BE2C (cell line): ENCODE measurements at places on chromosomes 16 and 17.

DNA sequence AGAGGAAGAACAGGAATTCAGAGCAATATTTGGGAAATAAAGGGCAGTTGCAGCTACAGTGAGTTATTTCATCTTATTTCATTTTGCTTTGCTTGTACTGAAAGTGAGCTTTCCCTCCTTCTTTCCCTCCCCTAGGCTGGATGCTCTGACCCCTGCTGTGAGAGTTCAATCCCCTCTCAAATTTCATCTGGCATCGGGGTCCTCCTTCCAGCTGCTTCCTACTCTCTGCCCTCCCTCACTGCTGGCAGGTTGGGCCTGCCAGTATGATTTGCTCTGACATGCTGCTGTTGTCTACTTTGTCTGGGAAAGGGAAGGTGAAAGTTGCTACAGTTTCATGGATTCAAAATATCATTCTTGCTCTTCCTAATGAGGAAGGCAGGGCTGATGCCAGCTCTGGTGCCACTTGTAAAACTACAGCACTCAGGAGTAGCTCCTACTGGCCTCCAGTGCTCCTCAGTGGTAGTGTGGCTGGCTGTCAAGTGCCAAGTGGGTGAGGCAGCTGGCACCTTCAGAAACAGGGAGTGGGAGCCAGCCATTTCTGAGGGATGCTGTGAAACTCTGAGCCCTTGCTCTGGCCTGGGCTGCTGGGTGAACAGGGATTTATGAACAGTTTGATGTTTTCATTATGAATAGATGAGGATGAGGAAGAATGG lies 408.6 kb downstream of the HAPSTR1 start:
- DNase-seq: no peak

- DNase-seq: peak; percentile 63
Measured at GRCh38 chr17:42675348-42675964, 1.3 kb downstream of the PLEKHH3 start.

DNA sequence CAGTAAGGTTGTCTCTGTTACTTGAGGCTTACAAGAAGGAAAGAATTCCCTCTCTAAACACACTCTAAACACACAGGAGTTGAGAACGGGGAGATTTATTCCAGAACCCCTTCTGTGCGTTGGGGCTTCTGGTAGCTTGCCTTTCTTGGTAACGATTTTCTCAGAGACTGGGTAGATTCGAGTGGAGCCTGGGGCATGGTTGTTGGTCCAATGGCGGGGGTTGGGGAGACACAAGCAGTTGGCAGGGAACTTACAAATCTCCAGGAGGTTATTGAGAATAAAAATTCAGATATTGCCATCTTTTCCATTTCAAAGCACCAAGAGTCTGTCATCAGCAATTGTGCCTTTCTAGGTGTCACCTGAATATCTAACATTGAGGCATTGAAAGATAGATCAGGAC lies 251.7 kb downstream of the CDH13 start:
- no peak for DNase-seq

- DNase-seq: no peak
Measured at GRCh38 chr16:31110106-31111034, 2.2 kb downstream of the BCKDK start.

- no peak for DNase-seq
Measured at GRCh38 chr16:84820305-84820684, 510 bp downstream of the CRISPLD2 start.

- DNase-seq: no peak
Measured at GRCh38 chr17:44584443-44584842, 27.2 kb downstream of the FZD2 start.

DNA sequence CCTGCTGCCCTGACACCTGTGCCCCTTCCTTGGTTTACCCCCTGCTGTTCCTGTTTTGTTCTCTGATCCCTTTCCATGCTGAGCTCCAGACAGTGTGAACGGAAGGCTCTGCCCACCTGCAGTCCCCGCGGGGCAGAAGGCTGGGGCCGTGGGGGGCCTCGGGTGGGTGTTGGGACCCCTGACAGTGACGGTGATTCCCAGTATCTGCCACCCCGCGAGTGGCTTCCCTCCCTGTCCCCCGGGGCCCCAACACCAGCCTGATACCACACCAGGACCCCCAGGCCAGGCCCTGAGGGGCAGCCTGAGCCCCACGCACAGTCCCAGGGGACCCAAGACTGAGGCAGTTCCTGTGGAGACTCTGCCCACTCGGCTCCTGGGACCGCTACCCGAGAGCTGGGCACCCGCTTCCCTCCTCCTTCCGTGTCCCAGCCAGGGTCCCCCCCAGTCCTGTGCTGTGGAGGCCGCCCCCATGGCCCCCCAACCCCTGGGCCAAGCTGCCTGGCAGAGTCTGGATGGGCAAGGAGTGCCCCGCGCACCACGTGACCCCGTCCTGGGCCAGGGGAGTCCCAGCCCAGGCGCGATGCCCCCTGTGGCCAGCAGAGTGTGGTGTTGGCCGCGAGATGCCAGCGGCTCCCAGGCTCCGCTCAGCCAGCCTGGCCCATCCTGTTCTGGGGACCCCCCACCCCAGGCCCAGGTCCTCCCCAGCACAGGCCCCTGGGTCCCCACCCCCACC lies 10.0 kb upstream of the C1QTNF8 start:
- peak; percentile 89 for DNase-seq

GRCh38 chr17:3954976-3955672 lies 9.1 kb downstream of the ATP2A3 start:
- DNase-seq: no peak

- no peak for DNase-seq
Measured at GRCh38 chr17:17762744-17763105, 74.1 kb downstream of the SREBF1 start.

DNA sequence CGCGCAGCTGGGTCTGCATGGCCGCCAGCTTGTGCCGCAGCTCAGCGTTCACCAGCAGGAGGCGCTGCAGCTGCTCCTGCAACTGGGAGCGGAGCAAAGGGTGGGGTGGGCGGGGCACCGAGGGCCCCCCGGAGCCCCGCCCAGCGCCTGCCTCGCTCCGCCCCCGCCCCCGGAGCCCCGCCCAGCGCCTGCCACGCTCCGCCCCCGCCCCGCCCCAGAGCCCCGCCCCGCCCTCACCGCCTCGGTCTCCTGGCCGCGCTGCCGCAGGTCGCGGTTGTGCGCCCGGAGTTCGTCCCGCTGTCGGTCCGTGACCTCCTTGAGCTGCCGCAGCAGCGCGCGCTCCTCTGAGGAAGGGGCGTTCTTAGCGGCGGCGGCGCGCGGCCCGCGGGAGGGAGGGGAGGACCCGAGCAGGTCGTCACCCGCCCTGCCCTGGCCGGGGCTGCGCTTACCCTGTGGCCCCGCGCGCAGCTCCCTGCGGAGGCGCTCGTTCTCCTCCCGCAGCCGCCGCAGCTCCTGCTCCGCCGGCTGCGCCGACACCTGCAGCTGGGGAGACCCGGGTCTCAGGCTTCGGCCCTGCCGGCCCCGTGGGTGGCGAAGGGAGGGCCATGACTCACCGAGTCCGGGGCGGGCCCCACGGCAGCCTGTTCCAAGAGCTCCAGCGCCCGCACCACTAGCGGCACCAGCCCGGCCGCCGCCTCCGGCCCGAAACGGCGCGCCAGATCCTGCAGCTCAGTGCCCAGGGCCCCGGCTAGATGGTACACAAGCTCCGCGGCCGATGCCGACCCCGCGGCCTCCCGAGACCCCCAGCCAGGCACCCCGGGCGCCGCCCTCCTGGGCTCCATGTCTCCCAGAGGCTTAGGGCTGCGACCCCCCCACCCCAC lies 463 bp downstream of the RILP start:
- peak; percentile 92 for DNase-seq

DNA sequence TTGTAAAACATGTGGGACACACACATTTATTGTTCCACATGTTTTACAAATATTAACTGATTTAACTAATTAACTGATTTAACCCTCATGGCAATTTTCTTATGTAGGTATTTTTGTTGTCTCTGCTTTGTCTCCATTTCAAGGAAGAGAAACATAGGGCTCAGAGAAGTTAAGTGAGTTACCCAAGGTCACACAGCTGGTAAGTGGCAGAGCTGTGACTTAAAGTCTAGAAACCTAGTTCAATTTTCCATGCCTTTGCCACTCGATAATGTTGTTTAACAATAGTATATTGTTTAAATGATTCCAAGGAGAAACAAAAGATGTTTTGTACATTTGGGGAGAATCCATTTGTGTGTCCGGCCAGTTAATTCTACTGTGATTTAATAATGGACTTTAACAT lies 284.1 kb upstream of the CDH5 start:
- no peak for DNase-seq

DNA sequence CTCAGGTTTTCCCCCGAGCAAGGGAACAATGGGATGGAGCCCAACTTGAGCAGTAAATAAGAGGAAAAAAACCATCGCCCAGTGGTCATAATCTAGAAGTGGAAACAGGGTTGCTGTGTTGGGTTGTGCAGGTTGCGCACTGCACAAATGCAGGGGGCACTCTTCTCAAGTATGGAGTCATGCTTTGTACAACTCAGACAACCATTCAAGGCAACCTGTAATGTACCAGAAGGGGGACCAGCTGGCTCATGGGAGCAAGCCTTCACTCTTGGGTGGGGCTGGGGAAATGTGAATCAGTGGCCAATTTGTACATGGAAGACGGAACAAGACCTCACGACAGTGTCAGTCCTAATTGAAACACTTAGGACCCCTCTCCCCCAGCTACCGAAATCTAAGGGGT lies 23.9 kb upstream of the LITAF start:
- no peak for DNase-seq

- no peak for DNase-seq
Measured at GRCh38 chr17:80195671-80196529, 24.2 kb downstream of the SGSH start.

- no peak for DNase-seq
Measured at GRCh38 chr17:17824783-17825614, 11.8 kb downstream of the SREBF1 start.

DNA sequence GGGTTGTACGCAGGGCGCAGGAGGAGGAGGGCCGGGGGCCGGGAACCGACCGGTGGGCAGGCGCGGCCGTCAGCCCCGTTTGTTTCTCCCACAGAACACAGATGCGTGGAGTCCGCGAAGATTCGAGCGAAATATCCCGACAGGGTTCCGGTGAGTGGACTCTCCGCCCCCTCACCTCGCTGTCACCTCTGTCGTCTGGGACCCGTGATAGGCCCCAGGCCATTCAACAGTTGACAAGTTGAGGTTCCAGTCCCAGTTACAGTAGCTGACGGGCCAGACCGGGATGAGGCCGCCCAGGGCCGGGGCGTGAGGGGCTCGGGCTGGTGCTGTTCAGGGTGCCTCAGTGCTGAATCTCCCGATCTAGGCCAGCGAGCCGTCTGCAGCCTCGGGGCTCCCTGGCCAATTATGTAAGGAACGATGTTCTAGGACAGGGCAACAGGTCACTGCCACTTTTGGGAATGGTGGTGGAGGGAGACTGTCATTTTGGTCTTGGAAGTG lies 628 bp downstream of the GABARAPL2 start:
- peak; percentile 34 for DNase-seq

- DNase-seq: no peak
Measured at GRCh38 chr16:50301626-50302471, 35.5 kb downstream of the ADCY7 start.

- no peak for DNase-seq
Measured at GRCh38 chr17:68771867-68772515, 170.8 kb upstream of the FAM20A start.

DNA sequence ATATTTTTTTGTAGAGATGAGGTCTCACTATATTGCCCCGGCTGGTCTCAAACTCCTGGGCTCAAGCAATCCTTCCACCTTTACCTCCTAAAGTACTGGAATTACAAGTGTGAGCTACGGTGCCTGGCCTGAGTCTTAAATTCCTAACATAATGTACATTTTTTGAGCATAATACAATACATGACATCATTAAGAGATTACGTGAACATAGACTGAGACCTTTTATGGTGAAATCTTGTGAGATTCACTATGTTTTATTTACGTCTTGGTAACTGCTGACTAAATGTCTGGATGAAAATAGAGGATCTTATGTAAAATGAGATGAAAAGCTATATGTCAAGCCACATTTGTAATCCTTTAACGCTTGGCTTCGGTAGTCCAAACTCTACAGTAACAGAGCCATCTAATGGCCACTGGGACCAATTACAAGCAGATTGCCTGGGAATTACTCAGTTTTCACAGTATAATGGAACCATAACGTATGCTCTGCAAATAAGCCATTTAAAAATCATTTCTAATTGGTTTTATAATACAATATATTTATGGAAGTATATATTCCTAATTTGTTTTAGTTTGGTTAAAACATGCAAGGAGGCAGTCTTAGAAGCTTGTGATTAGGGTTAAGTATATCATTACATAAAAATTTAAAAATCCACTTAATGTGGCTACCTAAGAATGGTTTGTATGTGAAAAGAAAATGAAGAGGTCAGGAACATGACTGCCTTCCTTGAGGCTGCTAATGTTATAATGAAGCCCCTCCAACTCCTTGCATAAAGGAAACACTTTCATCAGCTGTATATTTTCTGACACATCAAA lies 8.1 kb upstream of the EFCAB13 start:
- DNase-seq: peak; percentile 31

GRCh38 chr17:32159586-32160438 lies 17.5 kb downstream of the RHOT1 start:
- no peak for DNase-seq

- DNase-seq: no peak
Measured at GRCh38 chr17:16269658-16270057, 52.6 kb downstream of the PIGL start.

DNA sequence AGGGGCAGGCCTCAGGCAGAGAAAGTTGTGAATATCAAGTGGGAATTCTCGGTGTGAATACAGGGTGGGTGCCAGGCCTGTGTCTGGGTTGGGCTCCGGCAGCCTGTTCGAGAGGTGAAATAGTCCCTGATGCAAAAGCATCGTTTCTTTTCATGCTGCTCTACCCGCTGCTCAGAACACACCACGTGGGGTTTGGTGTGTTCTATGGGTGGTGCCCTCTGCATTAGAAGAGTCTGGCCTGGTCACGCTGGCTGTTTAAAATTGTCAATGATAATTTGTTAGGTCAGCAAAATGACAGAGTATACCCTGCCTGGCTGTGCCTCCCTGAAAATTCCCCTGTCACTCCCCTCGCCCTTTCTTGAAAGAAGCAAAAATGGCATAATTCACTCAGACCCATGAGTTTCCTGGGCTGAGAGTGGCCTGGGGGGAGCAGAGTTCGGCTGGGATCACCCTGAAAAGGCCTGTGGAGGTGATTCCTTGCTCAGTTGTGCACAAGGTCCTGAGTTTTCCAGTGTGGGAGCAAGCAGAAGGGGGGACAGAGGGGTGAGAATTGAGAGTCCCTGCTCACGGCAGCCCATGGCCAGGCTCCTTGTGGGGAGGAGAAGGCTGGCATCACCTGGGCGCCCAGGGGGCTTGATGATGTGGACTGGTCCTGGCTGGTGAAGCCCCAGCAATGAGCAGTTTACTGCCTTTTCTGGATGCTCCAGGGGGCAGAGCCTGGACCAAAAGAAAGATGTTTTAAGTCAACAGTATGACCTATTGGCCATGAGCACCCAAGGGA lies 3.2 kb downstream of the CACNG5 start:
- no peak for DNase-seq

- peak; percentile 72 for DNase-seq
Measured at GRCh38 chr16:1413684-1414531, 596 bp downstream of the UNKL start.

DNA sequence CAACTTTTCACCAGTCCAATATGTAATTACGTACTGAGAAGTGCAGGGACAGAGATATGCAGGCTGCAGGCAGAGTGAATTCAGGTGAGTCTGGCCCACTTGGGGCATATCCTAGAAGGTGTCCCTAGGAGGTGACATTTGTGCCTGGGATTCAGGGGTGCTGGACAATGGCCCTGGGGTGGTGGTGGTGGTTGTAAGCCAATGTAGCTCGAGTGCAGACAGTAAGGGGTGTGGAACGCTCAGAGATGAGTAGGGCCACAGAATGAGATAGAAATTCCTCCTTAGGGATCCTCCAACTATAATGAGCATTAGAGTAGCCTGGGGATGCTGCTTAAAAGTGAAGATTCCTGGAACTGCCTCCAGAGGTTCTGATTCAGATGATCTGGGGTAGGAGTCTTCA lies 221.7 kb upstream of the MPHOSPH6 start:
- no peak for DNase-seq

GRCh38 chr16:25065899-25066298 lies 45.6 kb upstream of the LCMT1 start:
- DNase-seq: no peak
